Spinal cord (tissue), 10 donors: ENCODE measurements at places on chromosomes 3 and 15. TPM values are rescaled to one million over a fixed set of nuclear protein-coding genes. Genes with fewer than 3 reads are reported as not detected.

- DNase-seq, result no peak
These were observed 32.5 kb downstream of the OR5H15 start for GRCh38 chr3:98199020-98199419.

Gene SERP1
- 98.0 TPM for total RNA-seq

Gene TBC1D2B
- 29.2 TPM for total RNA-seq

Gene ATR
- total RNA-seq, result 22.3 TPM

DNA sequence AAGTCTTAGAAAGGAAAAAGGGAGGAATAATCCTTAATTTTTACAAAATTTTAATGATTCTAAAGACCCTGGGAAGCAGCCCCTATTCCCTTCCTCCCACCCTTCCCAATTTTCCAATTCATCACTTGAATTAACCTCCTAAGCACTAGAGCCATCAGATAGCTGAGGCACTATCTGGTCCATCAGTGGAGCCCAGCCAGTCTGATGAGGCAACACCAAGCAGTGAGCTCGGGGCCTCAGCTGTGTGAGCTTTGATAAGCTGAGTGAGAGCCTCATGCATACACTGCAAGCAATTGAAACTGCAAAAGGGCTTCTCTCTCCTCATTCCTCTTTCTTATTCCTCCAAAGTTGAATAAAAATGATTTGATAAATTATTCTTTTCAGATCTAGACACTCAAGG lies 31.9 kb downstream of the TUSC7 start:
- DNase-seq, result no peak

DNA sequence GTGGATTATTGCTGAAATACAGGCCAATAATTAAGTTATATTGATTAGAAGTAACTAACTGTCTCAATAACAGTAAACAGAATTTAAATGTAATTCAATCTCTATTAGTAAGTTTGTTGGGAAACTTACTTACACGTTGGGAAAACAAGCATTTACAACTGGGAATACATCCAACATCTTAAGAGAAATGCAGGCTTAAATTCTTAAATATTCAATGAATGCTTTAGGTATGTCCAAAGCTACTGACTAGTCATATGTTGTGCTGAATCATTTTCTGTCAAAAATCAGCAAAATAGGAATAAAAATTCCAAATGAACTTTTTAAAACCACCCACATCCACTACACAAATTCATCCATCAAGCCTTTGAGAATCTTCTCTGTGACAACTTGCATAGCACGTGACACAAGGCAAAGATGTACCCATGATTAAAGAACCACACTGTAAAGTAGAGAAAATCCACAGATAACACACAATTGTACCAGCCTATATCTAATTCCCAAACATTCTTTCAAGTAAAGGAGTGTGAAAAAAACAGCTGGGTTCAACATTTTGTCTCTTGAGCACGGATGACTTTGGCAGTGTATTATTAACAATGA lies 60.0 kb downstream of the NMNAT3 start:
- DNase-seq, result no peak

GRCh38 chr3:60935709-60936108 lies 315.5 kb downstream of the FHIT start:
- no peak for DNase-seq

GRCh38 chr3:113297841-113298240 lies 86.5 kb downstream of the BOC start:
- DNase-seq, result no peak

Gene CLDN1
- 11.4 TPM for total RNA-seq

DNA sequence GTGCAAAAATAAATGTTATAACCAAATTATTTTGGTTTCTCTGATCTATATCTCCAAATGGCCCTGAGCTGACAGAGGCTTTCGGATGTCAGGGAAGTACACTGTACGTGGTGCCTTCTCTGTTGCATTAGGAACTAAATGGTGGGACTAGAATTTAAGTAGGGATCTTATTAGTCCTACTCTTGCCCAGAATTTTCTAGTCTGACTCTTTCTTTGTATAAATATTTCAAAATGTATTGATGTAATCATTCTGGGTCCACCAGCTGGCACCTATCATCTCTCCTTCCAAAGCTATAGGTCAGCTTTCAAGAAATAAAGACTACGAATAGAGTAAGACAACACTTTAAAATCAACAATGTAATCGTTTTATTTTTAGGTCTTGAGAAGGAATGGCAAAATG lies 22.3 kb upstream of the MLF1 start:
- DNase-seq, result no peak

DNA sequence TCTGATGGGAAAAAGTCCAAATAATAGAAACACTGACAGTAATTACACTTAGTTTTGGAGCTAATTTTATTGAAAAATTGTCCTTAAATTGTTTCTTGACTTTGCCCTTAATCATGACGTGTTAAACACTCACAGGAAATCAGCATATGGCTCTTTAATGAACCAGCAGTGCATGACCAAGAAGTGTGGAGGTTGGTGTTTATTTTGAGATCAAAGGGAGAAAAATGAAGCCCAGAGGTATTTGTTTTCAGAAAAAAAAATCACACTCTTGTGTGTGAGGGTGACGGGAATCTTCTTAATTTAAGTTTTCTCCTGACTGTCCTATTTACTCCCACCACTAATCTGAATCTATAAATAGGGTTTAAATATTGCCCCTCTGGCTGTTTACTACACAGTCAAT lies 28.8 kb upstream of the SYNM start:
- DNase-seq, result no peak

DNA sequence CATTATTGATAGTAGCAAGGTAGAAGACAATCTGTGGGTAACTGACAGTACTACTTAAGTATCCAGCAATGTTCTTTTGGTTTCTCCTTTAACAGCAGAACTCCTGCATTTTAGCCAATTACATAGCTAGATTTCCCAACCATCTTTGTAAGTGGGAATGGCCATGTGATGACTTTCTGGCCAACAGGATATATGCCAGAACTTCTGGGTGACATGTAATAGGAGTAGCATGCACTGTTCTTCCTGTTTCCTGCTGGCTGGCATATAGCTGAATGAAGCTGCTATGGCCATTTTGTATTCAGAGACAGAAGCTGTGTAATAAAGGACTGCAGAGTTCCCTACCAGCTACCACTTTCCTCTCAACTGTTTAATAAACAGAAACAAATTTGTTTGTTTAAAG lies 18.0 kb downstream of the SPICE1 start:
- DNase-seq, result no peak

DNA sequence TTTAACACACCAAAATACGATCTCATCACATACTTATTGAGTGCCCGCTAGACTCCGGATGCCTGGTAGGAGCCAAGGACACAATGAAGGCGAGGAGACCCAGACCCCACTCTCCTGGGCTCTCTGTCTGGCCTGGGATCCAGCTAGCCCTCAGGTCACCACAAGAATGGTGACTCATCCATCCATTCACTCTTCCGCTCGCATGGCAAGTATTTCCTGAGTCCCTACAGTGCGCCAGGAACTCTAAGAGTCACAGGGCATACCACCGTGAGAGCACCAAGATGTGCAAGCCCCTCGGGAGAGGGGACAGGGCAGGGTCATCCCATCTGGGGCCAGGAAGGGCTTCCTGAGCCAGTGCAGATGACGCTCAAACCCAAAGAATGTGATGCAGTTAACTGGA lies 101.6 kb upstream of the PRR20G start:
- DNase-seq, result no peak

DNA sequence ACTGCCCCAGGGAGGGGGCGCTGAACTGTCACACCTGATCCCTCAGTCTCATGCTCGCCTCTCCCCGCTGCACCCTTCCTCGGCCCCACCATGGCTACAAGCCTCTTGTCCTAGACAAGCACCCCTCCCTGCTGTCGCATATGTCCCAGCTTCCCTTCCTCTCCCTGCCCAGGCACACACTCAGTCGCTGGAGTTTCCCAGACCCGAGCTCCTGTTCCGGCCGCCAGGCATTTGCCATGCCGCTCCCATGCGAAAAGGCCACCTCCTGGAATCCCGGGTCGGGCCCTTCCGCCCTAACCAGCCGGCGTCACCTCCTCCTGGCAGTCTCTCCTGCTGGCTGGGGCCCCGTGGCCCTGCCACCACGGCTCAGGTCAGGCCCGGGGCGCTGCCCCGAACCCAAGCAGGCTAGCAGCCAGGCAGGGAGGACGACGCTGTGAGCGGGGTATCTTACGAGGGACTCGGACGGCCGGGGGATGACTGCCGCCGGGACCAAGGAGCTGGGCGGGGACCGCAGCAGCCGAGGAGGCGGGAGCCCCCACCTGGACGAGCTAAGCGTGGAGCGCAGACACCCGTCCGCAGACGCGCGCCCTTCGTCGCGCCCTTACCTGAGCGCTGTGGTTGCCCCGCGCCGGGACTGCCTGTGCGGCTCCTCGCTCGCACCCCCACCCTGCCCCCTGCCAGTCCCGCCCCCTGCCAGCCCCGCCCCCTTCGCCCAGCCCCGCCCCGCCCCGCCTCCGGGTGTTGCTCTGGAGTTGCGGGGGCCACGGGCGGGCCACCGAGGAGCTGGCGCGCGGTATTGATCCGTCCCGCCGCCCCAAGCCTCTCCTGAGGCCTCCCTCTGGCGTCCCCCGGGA lies at the start of gene ALS2CL:
ALS2CL (minus strand) TSS at position 642 of the 854 bp plus-strand sequence. CDS start 4,239 bp downstream, outside the sequence.
- DNase-seq, result peak; percentile 61

Gene GMNC
- 1.4 TPM for total RNA-seq

DNA sequence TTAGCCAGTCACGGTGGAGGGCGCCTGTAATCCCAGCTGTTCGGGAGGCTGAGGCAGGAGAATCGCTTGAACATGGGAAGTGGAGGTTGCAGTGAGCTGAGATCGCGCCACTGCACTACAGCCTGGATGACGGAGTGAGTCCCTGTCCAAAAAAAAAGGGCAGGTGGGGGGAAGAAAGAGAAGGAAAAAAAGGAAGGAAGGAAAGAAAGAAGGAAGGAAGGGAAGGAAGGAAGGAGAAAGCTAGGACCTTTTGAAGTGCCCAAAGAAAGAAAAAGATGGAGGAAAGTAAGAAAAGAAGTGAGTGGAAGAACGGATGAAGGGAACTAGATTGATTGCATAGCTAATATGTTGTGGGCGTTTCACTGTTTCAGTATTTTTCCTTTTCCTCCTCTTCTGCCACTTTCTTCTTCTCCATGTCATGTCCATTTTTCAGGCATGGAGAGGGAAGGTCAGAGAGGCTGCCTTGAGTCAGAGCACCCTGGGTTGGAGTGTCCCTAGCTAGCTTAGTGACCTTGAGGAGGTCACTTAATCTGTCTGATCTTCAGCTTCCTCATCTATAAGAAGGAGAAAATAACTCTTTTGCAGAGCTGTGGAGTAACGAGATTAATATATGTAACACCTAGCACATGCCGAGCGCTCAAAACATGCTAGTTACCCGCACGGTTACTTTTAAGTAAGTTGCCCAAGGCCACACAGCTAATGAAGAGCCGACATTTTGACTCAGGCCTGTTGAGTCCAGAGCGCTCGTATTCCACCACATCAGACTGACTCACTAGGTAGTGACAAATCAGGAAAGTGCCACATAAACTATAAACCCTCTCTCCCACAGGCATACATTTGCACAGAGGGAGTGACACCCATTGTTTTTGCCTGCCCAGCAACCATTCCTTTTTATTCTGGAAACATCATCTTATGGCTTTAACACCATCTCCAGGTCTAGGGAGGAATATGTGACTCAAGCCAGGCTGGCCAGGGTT lies 42.2 kb downstream of the BHLHE40 start:
- no peak for DNase-seq

Gene SMCO1
- total RNA-seq, result not detected

GRCh38 chr3:7292362-7292761 lies 431.4 kb downstream of the GRM7 start:
- DNase-seq, result no peak

Gene DNAH12
- 7.8 TPM for total RNA-seq

GRCh38 chr3:117193390-117193789 lies 483.8 kb downstream of the TUSC7 start:
- no peak for DNase-seq

DNA sequence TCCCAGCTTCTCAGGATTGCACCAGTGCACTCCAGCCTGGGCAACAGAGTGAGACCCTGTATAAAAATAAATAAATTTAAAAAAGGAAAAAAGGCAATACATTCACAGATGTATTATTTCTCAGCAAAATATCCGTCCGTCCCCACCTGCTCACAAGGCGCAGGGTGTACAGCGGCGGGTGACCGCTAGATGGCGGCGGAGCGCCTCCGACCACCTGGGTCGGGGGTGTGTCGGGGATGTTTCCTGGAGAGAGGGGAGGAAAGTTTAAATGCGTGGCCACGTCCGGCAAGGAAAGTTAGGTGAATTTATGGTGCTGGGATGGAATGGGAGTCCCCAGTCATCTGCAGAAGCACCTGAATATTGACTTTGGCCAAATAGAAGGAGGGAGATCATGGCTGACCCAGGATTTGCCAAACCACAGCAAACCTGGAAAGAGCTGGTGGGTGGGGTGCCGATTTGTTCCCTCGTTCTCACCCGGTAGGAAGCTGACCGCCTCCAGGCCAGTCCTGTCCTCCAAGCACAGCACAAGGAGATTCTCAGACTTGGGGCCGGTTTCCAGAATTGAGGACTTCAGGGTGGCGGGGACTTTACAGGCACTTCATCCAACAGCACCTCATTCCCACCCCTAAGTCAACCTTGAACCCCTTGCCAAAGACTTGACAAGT lies 88.3 kb downstream of the TMEM266 start:
- peak; percentile 51 for DNase-seq

Gene EPHA3
- 44.6 TPM for total RNA-seq

DNA sequence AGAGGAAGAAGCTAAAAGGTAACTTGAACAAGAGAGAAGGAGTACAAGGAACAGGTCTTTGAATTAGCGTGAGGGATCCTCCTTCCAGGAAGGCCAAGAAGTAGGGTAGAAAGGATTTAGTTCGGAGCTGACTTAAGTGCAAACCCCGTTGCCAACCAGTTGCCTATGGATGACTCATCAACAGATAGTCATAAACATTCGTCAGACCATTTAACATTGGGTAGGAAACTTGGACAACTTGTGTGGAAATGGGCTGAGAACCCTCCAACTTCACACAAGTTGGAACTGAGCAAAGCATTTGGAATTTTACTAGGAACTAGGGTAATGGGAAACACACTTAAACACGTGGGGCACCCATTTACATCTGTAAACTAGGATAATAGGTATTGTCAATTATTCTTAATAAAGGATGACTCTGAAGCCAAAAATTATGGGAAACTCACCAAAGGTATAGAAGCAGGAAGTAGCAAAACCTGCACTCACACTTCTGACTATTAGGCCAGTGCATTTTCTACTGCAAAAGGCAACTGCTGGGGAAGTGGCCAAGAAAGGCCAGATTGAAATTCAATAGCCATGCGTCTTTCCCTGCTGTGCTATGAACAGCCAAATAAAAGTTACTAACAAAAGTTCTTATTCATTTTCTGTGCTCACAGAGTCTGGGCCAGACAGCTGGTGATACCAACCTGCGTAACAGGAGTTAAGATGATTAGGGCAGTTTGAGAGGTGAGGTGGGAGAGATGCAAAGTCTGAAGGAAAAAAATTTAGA lies 174.5 kb upstream of the TMC3 start:
- DNase-seq, result no peak

- no peak for DNase-seq
These were observed 66.2 kb upstream of the CLSTN2 start for GRCh38 chr3:139868773-139869172.

Gene CDHR4
- total RNA-seq, result 0.28 TPM

- DNase-seq, result no peak
These were observed 24.2 kb downstream of the NMNAT3 start for GRCh38 chr3:139653582-139653981.
